Progenitor cell of endocrine pancreas (in vitro differentiated cells): ENCODE measurements at places on chromosomes 1 and 21. TPM values are rescaled to one million over a fixed set of nuclear protein-coding genes. Genes with fewer than 3 reads are reported as not detected.

- no peaks in the 10 kb centered on the region for H3K36me3 ChIP-seq
- no peaks in the 10 kb centered on the region for H3K4me1 ChIP-seq
- H3K27ac ChIP-seq = no peak overlapping the region
- no peak for DNase-seq
These were observed 66.0 kb upstream of the SLC25A33 start for GRCh38 chr1:9473032-9473807.

DNA sequence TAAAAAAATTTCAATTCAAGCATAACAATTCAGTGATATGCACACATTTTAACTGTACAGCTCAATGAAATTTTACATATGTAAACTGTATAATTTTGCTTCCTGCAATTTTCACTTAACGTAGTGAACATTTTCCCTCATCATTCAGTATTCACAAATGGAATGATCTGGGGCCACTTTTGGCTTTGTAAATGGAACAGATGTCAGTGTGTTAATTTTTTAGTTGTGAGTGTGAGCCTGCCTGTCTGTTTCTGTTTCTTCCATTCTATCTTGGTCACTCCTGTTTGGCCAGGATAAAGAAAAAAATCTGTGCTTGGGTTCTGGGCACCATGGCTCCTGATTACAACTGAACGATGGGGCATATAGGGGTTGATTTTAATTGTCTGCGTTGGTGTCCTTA lies 20.5 kb upstream of the ST3GAL3 start:
- no peaks in the 10 kb centered on the region for H3K4me1 ChIP-seq
- DNase-seq = no peak
- H3K27ac ChIP-seq = no peak overlapping the region
- no peak overlapping the region for H3K4me3 ChIP-seq

DNA sequence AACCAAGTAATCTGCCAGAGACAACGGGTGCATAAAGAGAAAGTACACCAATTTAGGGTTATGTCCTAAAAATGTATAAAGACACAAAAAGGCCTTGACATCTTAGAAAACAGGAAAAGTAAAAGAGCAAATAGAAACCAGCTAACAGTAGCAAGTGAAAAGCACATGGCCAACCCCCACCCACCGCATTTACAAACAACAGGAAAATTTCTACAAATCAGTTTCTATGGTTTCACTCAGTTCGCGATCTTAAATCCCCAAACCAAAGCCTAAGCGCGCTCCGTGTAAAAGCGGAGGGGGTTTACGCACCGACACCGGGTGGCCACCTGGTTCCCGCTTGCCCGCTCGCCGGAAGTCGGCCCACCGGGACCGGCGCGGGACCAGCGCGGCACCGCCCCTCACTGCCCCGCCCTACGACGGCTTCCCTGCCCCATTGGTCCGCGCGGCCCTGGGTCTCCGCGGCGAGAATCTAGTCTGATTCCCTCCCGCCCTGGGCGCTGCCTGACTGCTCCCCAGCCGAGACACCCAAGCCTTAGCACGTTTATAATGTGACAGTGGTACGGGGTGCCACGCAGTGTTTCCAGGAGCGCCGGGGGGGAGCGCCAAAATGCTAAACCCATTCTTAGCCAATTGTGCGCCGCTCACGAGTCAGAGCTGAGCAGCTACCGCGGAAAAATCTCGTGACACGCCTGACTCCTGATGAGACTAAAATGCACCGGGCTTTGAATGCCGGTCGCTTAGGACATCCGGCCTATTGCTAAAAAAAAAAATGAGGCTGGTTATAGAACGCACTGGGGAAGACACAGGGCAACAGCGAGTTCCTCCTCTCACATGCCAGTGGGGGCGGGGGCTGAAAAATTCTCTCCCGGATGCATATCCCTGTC lies at the start of gene GART:
GART (minus strand) TSS at position 362 of the 884 bp plus-strand sequence. CDS start 2,802 bp downstream, outside the sequence.
- peak within 1 kb of the TSS; percentile 100 for H3K27ac ChIP-seq
- peaks cover 29% of the 10 kb centered on the region for H3K4me1 ChIP-seq
- H3K4me3 ChIP-seq = peak within 1 kb of the TSS; percentile 92
- no peaks in the 10 kb centered on the region for H3K27me3 ChIP-seq

DNA sequence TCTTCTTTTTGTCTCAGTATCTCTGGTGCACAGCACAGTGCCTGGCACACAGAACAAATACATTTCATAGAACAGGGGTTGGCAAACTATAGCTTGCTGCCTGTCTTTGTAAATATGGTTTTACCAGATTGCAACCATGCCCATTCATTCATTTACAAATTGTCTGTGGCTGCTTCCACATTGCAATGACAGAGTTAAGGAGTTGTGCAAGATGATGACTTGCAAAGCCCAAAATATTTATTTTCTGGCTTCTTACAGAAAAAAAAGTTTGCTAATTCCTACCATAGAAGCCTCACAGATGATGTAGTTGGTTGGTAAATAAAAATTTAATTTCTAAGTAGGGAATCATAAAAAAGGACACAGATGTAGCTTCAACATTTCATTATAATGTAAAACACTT lies 11.2 kb upstream of the HMGB4 start:
- peaks cover 1% of the 10 kb centered on the region for H3K4me1 ChIP-seq
- H3K27ac ChIP-seq = no peak overlapping the region
- no peak for DNase-seq
- H3K36me3 ChIP-seq = no peaks in the 10 kb centered on the region
- H3K4me3 ChIP-seq = no peak overlapping the region
- H3K27me3 ChIP-seq = peaks cover 18% of the 10 kb centered on the region

Gene GPR3
- 1.00 and 1.1 TPM in 2 replicates for total RNA-seq

Gene PRAMEF17
- total RNA-seq = not detected in 2 replicates

Gene ANKRD35
- 0.31 TPM in 2 replicates for total RNA-seq

Gene DIRAS3
- 5.9 and 7.4 TPM in 2 replicates for total RNA-seq

- H3K4me1 ChIP-seq = no peaks in the 10 kb centered on the region
- peaks cover 29% of the 10 kb centered on the region for H3K36me3 ChIP-seq
- no peaks in the 10 kb centered on the region for H3K27me3 ChIP-seq
- no peak overlapping the region for H3K27ac ChIP-seq
- H3K4me3 ChIP-seq = no peak overlapping the region
These were observed 15.8 kb downstream of the ODF2L start for GRCh38 chr1:86380257-86380861.

DNA sequence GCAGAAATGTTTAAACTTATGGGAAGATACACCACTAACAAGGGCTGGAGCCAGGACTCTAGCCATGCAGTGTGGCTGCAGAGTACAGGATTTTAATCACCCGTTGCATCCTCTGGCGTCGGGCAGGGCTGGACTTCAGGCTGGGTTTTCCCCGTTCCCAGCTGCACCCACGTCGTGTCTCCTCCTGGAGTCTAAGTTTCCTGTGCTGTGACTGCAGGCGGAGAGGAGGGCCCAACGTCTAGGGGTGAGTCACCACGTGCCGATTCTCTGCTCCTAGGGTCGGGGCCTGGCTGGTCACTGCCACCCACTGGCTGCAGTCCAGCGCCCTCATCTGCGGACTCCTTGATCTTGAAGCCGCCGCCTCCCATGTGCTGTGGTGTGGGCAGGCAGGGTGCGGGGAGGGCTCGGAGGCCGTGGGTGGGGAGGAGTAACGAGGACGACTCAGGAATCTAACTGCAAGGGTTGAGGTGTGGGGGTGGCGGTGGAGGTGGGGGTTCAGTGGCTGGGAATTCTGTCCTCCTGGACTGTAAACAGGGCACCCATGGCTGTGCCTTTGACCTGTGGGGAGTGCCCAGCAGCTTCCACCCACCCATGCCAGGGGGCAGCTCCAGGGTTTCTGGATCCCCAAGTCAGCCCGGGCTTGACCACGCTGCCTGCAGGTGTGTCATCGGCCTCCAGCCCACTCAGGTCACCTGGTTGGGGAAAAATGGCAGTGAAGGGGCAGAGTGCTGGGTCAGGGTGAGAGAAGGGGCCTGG lies 77.8 kb downstream of the ALPL start:
- no peaks in the 10 kb centered on the region for H3K4me1 ChIP-seq
- H3K27me3 ChIP-seq = peaks cover 37% of the 10 kb centered on the region
- no peak overlapping the region for H3K4me3 ChIP-seq
- H3K36me3 ChIP-seq = no peaks in the 10 kb centered on the region

GRCh38 chr1:150981177-150981804 lies 801 bp upstream of the ANXA9 start:
- H3K4me1 ChIP-seq = peaks cover 34% of the 10 kb centered on the region
- no peaks in the 10 kb centered on the region for H3K36me3 ChIP-seq
- H3K4me3 ChIP-seq = peak overlapping the region; percentile 50

DNA sequence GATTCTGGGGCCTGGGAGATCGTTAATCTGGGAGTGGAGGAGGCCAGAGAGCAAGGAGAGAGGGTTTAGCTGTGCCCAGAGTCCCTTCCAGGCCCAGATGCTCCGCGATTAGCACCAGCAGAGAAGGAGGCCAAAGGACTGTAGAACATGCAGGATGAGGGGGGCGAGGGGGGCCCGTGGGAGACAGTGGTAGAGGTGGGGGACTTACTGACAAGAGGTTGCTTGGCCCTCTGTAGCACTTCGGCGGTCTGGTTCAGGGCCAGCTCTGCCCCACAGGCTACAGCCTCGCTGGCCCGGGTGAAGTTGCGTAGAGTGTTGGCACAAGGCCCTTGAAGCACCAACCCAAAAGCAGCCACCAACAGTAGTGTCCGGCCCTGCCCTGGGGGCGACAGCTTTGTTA lies 695 bp downstream of the DCST2 start:
- no peaks in the 10 kb centered on the region for H3K4me1 ChIP-seq
- no peaks in the 10 kb centered on the region for H3K36me3 ChIP-seq
- H3K27ac ChIP-seq = no peak overlapping the region
- DNase-seq = no peak
- peaks cover 15% of the 10 kb centered on the region for H3K27me3 ChIP-seq

Gene TAL1
- not detected in 2 replicates for total RNA-seq

Gene ZNF678
- 19.8 and 24.1 TPM in 2 replicates for total RNA-seq

- peaks cover 15% of the 10 kb centered on the region for H3K36me3 ChIP-seq
- no peaks in the 10 kb centered on the region for H3K4me1 ChIP-seq
- no peak overlapping the region for H3K27ac ChIP-seq
- H3K27me3 ChIP-seq = no peaks in the 10 kb centered on the region
These were observed 30.6 kb downstream of the PRKAA2 start for GRCh38 chr1:56675763-56676162.

GRCh38 chr1:4699376-4700301 lies 45.2 kb downstream of the AJAP1 start:
- no peak overlapping the region for H3K4me3 ChIP-seq
- H3K36me3 ChIP-seq = no peaks in the 10 kb centered on the region
- no peak overlapping the region for H3K27ac ChIP-seq
- H3K27me3 ChIP-seq = peaks cover 36% of the 10 kb centered on the region

- no peak for DNase-seq
- H3K4me1 ChIP-seq = peaks cover 9% of the 10 kb centered on the region
- H3K4me3 ChIP-seq = no peak overlapping the region
- H3K27ac ChIP-seq = no peak overlapping the region
- H3K27me3 ChIP-seq = no peaks in the 10 kb centered on the region
These were observed 63.1 kb downstream of the PTPRU start for GRCh38 chr1:29299446-29299845.

- peak overlapping the region; percentile 62 for H3K27ac ChIP-seq
- no peaks in the 10 kb centered on the region for H3K36me3 ChIP-seq
- H3K4me3 ChIP-seq = no peak overlapping the region
- no peaks in the 10 kb centered on the region for H3K27me3 ChIP-seq
- no peak for DNase-seq
These were observed 38.9 kb downstream of the SPRTN start for GRCh38 chr1:231376875-231377549.

Gene UBL4B
- total RNA-seq = 0.20 TPM in 1 of 2 replicates, not detected in the other

Gene ACAP3
- 111 and 124 TPM in 2 replicates for total RNA-seq

DNA sequence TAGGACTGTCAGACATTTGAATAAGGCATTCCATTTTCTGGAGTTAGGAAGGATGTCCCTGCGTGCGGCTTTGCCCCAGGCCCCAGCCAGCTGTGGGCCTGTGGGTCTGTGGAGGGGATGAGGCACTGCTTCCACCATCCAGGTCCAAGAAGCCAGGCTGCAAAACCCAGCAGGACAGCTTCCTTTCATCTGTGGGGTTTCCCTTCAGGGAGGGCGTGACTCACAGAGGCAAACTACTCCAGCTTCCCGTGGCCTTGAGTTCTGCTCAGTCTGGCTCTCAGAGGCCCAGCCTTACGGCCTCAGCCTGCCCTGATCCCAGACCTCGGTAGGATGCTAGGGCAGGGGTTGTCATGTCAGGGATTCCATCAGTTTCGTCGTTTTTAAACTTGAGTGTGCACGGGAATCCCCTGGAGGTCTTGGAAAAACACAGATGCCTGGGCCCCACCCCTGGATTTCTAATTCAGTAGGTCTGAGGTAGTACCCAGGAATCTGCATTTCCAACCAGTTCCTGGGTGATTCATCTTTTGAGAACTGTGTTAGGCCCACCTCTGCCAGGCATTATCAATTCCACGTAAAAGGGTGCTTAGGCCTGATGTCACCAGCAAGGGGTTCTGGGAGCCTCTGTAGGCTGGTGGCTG lies 32.3 kb upstream of the TENT5C start:
- peaks cover 31% of the 10 kb centered on the region for H3K4me1 ChIP-seq
- no peak for DNase-seq
- no peaks in the 10 kb centered on the region for H3K27me3 ChIP-seq
- H3K36me3 ChIP-seq = no peaks in the 10 kb centered on the region

Gene CHIT1
- 0.14 and 0.95 TPM in 2 replicates for total RNA-seq

DNA sequence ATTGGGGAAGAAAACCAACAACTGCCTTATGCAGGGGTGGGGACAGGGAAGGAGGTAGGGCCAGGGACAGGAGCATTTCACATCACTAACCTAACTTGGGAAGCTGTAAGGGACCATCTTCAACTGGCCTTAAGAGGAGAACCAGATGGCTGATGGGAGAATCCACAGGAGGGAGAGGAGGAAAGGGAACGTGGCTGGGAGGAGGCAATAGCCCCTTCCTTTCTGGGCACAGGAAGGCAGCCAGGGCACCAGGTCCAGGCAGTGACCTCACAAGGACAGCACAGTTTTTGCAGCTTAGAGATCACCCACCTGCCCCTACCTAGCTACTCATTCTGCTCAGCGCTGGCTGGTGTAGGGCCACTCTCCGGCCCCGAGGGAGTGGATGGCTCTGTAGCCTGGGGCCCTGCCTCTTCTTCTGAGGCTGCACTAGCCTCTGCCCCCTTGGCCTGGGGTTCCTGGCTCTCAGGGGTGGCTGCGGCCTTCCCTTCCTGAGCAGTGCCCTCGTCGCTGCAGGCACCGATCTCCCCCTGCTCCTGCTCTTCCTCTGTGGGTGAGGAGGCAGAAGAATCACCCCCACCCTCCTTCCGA lies 1.7 kb downstream of the MARCKSL1 start:
- peaks cover 40% of the 10 kb centered on the region for H3K4me1 ChIP-seq
- peak overlapping the region; percentile 97 for H3K4me3 ChIP-seq
- peaks cover 6% of the 10 kb centered on the region for H3K27me3 ChIP-seq
- H3K36me3 ChIP-seq = peaks cover 23% of the 10 kb centered on the region
- peak overlapping the region; percentile 98 for H3K27ac ChIP-seq

Gene CSMD2
- 0.11 and 0.38 TPM in 2 replicates for total RNA-seq

Gene TEX38
- 0.31 and 0.38 TPM in 2 replicates for total RNA-seq

Gene NOL9
- 44.1 and 49.5 TPM in 2 replicates for total RNA-seq

- peaks cover 2% of the 10 kb centered on the region for H3K36me3 ChIP-seq
- no peak overlapping the region for H3K4me3 ChIP-seq
- peaks cover 6% of the 10 kb centered on the region for H3K4me1 ChIP-seq
- peaks cover 38% of the 10 kb centered on the region for H3K27me3 ChIP-seq
- no peak for DNase-seq
These were observed 98.1 kb downstream of the ADSS2 start for GRCh38 chr1:244353551-244354091.

Gene FCGR3A
- not detected in 2 replicates for total RNA-seq

Gene RBM11
- total RNA-seq = 4.9 and 7.4 TPM in 2 replicates
